Stimulated activated CD4-positive, alpha-beta T cell treated with anti-CD3 and anti-CD28 coated beads, Interleukin-4, amount 100 ng/mL, for 48 hours (primary cell): ENCODE measurements at places on chromosomes 3 and 15.

DNA sequence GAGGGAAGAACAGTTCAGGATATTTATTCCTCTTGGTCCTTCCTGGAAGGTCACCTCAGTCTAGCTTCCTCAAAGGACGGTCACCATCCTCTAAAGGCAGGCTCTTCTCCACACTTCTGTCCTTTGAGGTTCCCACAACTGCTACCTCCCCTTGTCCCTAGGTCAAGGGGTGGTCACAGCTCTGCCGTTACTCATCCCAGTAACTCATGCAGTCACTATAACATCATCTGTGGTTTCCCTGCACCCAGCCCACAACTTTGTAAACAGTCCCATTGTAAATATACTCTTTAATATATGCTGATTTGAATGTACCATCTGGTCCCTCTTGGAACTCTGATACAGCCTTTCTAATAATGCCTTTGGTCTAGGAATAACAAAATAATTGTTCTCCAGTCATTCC, 887.4 kb downstream of the FHIT start:
- no peak for DNase-seq

- no peak for DNase-seq
Measured at GRCh38 chr3:30964612-30965011, 70.2 kb upstream of the GADL1 start.

DNA sequence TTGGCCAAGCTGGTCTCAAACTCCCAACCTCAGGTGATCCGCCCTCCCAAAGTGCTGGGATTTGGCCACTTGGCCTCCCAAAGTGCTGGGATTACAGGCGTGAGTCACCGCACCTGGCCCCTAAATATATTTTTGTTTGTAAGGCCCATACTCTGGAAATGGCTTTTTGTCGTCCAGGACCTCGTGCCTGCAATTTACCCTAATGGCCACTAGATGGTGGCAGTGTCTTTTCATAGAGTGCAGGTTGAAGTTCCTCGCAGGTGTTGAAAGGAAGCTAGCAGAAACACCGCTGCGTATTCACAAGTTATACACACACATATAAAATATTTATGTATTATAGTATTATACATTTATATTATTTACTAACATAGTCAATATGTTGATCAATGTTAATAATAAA, 97.2 kb downstream of the LRTM1 start:
- DNase-seq: no peak

- no peak for DNase-seq
Measured at GRCh38 chr3:46498916-46499519, 1.2 kb downstream of the RTP3 start.

DNA sequence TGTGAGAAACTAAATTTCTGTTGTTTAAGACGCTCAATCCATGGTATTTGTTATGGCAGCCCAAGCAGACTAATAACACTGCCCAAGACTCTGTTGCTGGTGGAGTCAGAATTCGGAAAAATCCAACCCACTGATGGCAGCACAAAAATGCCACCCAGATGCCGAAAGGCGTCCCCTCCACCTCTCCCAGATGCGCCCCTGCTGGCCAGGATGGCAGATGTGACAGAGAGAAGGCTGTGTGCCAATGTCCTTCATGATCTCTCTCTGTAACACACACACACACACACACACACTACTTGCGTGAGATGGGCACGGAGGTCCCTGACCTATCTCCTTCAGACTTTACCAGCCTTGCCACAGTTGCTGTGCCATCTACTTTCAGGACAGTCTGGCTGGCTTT, 10.9 kb upstream of the LYSMD4 start:
- DNase-seq: no peak

GRCh38 chr15:50925281-50925680, 16.8 kb downstream of the AP4E1 start:
- no peak for DNase-seq

DNA sequence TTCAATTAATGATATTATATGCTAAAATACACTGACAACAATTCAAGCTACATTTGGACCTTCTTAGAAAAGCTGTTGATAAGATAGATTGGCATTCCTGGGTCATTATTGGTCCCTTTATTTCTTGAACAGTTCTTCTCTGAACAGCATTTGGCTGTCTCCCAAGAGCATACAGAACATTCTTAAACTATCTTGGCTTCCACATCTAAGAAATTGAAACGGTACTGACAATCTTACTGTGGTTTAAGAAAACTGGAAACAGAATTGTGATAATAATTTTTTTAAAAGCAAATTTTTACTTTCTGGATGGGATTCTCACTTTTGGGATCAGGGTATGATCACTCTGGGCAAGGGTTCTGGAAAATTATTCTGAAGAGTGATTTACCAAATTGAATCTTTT, 161.7 kb upstream of the ZNF385D start:
- no peak for DNase-seq

- no peak for DNase-seq
Measured at GRCh38 chr3:78414261-78414660, 1353.5 kb downstream of the ROBO1 start.

- no peak for DNase-seq
Measured at GRCh38 chr3:58288011-58288728, 17.9 kb upstream of the RPP14 start.

DNA sequence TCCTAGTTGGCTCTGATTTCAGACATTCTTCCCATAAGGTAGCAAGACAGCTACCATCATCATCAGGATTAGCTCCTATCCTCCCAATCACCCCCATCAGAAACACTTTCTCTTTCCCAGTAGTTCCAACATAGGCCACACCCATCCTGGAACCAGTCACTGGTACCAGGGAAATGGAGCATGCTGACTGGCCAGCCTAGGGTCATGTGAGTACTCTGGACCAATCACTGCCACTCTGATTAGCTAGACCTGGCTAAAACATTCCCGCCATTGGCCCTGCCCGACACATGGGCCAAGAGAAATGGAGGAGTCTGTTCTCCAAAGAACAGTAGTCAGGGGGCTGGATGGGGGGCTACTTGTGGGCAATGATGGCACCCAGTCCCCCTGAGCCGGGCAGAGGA, 12.4 kb downstream of the EFCC1 start:
- no peak for DNase-seq

DNA sequence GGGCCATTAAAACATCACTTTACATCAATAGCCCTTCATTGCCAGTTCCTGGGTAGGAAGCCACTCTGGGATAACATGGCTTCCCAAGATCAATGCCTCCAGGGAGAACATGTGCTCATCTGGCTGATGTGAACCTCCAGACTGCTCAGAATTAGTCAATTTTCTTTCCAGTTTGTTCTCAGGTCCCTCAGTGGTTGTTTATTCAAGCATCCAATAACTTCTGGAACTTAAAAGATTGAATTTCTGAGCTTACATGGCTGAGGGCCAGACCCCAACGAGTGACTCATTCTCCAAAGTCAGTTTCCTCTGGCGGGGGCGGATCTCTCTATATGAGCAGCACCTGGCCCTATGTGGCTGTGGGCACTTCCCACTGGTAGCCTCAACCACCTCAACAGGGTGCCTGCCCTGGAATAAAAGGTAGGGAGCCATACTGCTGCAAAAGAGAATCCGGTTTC, 34.0 kb downstream of the LYZL4 start:
- DNase-seq: peak; percentile 54

DNA sequence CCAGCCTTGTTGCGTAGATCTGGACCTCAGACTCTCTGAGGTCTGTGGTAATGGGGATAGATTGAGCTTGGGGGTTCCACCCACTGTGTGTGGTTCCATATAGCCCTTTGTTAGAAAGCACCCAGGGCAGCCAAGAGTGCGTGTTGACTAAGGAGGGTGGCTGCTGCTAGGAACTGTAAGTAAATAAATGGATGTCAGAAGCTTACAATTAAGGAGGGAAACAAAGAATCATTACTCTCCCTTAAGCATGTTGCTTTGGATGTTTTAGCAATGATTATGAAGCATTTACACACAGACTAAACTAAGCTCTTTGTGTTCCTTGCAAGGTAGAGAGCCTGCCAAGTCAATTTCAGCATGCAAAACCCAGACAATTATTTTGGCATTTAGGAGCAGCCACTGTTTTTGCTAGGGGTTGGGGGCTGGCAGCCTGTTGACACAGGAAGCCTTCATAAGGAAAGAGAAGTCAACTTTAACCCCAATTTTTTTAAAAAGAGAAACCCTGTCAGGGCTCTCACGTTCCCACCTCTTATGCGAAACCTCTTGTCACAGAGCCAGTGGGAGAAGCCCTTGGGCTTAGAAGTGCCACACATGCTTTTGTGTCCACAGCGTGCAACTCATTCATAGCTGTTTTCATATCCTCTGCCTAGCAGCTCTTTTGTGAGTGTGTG, 127.8 kb downstream of the CMSS1 start:
- no peak for DNase-seq

GRCh38 chr3:184788751-184789150, 23.2 kb upstream of the VPS8 start:
- no peak for DNase-seq

DNA sequence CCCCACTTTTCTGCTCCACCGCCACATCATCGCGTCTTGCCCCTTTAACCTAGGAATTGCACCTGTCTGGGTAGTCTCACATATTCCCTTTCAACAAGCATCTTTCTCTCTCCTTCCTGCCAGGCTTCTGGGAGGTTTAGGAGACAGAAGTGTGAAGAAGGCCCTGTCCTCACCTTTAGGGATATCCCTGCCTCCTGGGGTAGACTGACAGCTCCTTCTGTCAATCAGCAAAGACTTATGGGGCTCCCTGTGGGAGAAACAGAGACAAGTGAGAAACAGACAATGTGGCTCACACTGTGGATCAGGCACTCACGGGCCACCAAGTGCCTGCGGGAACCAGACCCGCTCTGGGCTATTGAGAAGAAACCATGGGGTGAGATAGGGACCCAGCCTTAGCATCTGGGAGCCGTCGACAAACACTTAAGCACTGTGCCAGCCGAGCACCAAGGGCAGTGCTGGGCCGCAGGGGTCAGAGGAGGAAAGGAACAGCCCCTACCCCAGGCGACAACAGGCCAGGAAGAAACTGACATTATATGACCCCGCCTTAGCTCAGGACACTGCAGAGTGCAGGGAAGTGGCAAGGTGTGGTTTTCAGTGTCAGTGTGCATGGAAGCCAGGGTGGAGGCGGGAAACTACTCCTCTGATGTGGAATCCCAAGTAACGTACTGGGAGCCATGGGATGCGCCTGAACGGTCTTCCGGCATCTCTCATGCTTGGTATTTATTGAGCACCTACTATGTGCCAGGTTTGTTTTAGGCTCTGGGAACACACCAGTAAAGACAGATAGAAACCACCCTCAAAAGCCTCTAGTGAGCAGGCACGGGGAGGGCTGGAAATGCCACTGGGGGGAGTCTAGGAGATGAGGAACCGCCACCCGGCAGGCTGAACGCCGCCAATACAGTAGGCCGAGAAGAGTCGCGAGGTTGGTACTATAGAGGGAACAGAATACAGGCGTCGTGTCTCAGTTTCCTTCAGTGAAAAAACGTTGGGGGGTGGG, 1.8 kb downstream of the EFCC1 start:
- DNase-seq: no peak

- DNase-seq: no peak
Measured at GRCh38 chr15:75796321-75796720, 46.9 kb upstream of the UBE2Q2 start.

- no peak for DNase-seq
Measured at GRCh38 chr3:117814975-117815374, 1105.4 kb downstream of the TUSC7 start.

GRCh38 chr3:143875546-143875945, 27.3 kb upstream of the SLC9A9 start:
- no peak for DNase-seq

DNA sequence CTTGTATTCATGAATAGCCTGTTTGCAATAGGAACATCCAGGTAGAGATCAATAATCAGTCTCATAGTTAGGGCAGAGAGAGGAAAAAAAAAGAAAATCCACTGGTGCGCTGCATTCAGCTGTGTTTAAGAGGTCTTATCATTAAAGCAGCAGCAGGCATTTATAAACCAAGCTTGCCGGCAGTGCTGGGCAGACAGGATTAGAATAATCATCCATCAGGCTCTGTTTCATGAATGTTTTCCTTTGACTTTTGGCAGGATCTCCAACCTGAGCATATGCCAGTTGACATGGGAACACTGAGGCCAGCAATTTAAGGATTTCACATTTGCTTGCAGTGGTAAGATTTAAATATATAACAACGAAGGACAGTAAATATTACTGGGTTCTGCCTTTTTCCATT, 305.2 kb upstream of the SEMA6D start:
- no peak for DNase-seq

DNA sequence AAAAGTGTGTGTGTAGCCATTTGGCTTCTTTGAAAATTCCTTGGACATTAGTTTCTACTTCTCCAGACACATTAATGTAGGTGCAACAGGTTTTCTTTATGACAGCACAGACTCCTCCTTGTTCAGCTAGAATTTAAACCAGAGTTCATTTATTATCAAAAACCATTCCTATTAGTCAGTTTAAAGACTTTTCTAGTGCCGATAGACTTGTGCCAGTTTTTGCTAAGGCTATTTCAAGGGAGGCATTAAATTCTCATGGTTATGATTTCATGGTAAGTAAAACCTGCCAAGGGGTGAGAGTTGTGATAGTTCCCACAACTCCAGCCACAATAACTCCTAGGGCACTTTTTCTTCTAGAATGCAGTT, 20.6 kb upstream of the SENP7 start:
- DNase-seq: no peak

DNA sequence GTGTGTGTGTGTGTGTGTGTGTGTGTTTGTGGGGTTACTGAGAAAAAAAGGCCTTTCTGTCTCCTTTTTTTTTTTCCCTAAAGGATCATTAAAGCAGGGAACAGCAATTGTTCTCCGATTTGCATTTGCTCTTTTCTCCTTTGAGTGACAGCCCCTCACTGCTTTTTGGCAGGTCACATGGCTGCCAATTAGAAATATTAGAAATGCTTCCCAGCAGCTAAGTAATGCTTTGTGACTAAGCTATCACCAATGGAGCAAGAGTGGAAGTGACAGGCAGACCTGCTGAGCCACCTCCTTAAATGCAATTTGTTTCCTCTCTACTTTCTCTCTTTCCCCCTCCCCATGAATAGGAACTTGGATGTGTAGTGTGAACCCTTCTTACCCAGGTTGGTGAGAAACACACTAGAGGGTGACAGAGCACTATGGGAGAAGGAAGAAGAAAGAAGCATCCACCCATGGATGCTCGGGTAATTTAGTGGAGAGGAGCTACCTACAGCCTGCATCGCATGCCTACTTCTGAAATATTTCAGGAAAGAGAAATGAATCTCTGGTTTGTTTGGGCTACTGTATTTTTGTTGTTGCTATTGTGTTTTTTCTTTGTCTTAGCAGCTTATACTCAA, 165.2 kb upstream of the PDZRN3 start:
- no peak for DNase-seq

DNA sequence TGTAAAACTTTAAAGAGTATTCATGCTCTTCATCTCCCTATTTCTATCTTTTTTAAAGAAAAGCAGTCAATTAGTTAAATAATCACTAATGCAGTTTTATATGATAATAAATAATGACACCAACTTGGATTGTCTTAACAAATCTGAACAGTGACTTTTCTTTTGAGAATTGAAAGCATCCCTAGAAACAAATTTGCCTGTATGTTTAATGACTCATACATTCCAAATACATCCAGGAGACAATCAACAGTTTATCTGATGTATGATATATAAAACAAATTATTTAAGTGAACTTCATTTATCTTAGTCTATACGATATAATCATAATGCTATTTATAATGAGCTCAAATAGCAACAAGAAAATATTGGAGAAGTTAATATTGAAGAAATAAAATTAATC, 78.0 kb downstream of the ALCAM start:
- DNase-seq: no peak
